ENCODE measurements at places on chromosomes 2 and 18. TPM values are rescaled to one million over a fixed set of nuclear protein-coding genes. Genes with fewer than 3 reads are reported as not detected.

DNA sequence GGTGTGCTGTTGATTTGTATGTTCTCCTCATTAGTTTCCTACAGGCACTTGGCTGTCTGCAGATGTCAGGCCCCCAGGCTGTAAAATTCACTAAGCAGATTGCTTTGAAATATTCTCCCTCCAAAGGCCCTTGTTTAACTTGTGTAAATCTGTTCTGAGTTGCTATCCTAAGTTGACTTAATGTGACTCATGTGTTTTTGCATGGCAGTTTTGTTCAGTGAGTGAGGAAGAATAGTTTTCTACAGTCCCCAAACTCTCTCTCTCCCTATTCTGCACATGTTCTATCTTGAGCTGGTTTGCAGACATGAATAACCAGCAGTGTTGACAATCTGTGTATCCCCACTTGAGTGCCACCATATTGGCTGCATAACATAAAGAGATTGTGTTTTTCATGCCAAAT is 1005.4 kb upstream of the DDX18 start:
- no peak overlapping the region for H3K4me3 ChIP-seq
- no peaks in the 10 kb centered on the region for H3K4me1 ChIP-seq
- no peaks in the 10 kb centered on the region for H3K27me3 ChIP-seq
- no peak overlapping the region for H3K27ac ChIP-seq
- no peak for DNase-seq

GRCh38 chr2:212227755-212228154 is 310.8 kb downstream of the ERBB4 start:
- no peak overlapping the region for H3K4me3 ChIP-seq
- H3K4me1 ChIP-seq = no peaks in the 10 kb centered on the region
- no peak overlapping the region for H3K27ac ChIP-seq
- peak; percentile 44 for DNase-seq
- H3K36me3 ChIP-seq = no peaks in the 10 kb centered on the region

GRCh38 chr2:42127425-42128424 is 41.4 kb upstream of the EML4 start:
- DNase-seq = no peak
- peaks cover 53% of the 10 kb centered on the region for H3K4me1 ChIP-seq

DNA sequence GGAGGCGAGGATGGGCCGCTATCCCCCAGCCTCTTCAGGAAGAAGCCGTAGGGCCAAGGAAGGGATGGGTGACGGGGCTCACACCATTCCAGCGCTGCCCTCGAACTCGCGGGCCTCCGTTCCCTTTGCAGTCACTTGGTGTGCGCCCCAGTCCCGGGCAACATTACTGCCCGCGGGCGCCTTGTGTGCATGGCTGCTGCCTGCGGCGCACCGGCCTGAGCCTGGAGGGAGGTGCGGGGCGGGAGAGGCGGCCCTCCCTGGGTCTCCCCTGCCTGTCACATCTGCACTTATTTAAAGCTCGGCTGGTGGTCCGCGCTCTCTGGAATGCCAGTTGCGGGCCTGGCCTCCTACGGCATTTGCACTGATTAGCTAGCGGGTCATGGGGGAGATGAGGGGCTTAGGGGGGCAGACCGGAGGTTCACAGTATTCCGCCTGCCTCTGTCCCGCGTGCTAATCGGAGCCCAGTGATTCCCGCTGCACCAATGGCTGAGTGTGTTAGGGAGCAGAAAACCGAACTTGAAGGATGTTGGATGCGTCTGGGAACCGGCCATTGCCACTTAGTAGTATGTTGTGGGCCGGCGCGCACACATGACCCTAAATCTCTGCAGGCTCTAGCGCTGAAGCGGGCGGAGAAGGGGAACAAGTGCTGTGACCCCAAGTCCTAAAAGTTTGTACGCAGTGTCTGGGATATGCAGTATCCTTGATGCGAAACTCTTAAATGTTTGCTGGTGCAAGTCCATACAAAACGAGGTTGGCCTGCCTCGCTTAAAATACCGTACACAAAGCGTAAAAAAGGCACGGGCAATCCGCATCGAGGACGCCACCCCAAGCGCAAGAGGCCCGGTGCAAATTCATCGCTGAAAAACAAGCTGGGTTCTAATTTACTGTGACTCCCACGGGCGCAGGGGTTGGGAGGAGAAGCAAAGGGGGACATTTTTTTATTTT is 161.2 kb upstream of the SIX2 start:
- no peaks in the 10 kb centered on the region for H3K36me3 ChIP-seq

DNA sequence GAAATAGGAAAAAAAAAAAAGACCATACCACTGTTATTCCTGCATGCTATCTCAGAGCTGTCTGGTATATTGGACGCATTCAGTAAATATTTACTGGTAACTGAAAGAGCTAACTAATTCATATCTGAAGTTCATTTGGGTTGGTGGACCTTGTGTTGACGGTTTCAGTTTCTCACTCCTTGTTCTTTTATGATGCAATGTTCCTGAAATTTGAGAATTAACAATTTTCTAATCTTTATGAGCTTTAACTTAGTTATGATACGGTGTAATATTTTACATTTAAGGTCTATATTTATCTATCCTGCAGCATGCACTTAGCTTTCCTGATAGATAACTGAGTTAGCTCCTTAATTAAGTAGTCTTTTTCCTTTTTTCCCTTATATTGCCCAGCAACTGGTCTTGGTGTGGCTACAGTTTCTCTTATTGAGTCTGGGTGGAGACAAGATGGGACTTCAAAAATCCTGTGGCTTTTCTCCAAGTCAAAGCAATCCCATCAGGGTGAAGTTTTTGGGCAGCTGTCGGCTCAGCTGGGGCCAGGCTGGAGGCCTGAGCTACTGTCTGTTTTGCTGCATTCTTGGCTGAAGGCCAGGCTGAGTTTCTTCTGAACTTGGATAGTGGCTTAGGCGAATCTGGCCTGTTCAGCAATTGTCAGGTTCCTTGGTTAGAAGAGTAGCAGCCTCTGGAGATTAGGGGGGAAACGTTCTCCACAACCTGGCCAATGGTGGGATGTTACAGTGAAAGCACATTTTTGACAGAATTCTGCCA is 78.4 kb upstream of the MEX3C start:
- H3K36me3 ChIP-seq = no peaks in the 10 kb centered on the region
- no peak overlapping the region for H3K27ac ChIP-seq
- no peaks in the 10 kb centered on the region for H3K27me3 ChIP-seq
- no peaks in the 10 kb centered on the region for H3K4me1 ChIP-seq
- H3K4me3 ChIP-seq = no peak overlapping the region

DNA sequence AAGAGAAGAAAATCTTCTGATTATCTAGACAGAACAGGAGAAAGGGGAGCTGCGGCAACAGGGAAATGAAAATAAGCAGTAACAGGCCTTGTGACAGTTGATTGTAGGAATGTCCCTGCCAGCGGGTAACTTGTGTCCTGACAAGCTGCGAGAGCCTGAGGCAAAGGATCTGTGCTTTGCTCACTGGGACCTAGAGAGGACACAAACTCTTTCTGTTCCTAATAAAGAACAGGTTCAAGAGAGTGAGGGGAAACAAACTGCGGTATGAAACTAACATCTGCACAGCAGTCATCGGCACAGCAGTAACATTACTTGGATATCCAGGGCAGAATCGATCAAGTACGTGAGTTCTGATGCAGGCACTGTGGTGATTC is 103.7 kb upstream of the THOC1 start:
- no peaks in the 10 kb centered on the region for H3K36me3 ChIP-seq
- H3K4me1 ChIP-seq = no peaks in the 10 kb centered on the region
- H3K4me3 ChIP-seq = no peak overlapping the region
- H3K27ac ChIP-seq = no peak overlapping the region
- no peak for DNase-seq
- H3K27me3 ChIP-seq = peaks cover 96% of the 10 kb centered on the region

GRCh38 chr2:30971231-30972025 is 164.2 kb upstream of the CAPN13 start:
- no peak overlapping the region for H3K27ac ChIP-seq
- no peak overlapping the region for H3K4me3 ChIP-seq
- H3K36me3 ChIP-seq = no peaks in the 10 kb centered on the region
- no peaks in the 10 kb centered on the region for H3K27me3 ChIP-seq
- H3K4me1 ChIP-seq = peaks cover 18% of the 10 kb centered on the region
- no peak for DNase-seq

- no peaks in the 10 kb centered on the region for H3K36me3 ChIP-seq
- DNase-seq = no peak
- no peak overlapping the region for H3K4me3 ChIP-seq
- no peaks in the 10 kb centered on the region for H3K4me1 ChIP-seq
- no peak overlapping the region for H3K27ac ChIP-seq
- H3K27me3 ChIP-seq = no peaks in the 10 kb centered on the region
Measured at GRCh38 chr2:181998891-181999654, 13.4 kb downstream of the PPP1R1C start.

DNA sequence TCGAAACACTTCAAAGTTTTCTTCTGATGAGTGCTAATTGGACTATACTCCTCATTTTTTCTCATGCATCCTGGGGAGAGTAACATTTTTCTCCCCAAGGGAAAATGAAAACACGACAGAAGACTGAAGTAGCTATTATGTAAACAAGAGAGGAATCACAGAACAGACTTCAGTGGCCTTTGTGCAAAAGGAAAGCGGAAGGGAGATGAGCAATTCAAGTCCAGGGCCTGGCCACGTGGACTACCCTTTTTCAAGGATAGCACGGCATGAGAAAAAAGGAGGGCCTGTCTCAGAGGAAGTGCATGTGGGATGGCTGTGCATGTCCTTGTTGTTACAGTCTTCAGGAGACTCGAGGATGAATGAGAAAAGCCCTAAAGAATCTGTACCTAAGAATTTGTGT is 43.8 kb upstream of the KCNE4 start:
- H3K27ac ChIP-seq = no peak overlapping the region
- no peak for DNase-seq
- no peaks in the 10 kb centered on the region for H3K4me1 ChIP-seq
- no peak overlapping the region for H3K4me3 ChIP-seq
- no peaks in the 10 kb centered on the region for H3K36me3 ChIP-seq
- H3K27me3 ChIP-seq = no peaks in the 10 kb centered on the region

DNA sequence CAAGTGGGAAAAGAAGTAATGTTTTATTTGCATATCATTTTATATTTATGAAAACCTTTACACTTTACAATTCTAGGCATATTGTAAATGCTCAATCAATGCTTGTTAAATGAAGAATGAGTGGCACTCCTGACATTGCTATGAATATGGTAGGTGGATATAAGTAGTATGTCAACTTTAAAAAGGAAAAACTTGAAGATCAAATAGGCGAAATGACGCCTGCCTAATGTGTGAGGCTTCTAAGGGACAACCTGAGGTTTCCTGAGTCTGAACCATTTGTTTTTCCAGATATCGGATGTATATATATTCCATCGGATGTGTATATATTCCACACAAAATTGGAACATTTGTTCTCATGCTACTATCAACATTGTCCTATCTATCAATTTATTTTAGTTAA is 1.4 kb downstream of the STAT4 start:
- 0 out of 2 replicates have a peak, but pooled peaks cover 4% of the 10 kb centered on the region for H3K4me1 ChIP-seq
- H3K27ac ChIP-seq = no peak overlapping the region

- no peak overlapping the region for H3K27ac ChIP-seq
- H3K36me3 ChIP-seq = no peaks in the 10 kb centered on the region
- DNase-seq = no peak
- H3K4me1 ChIP-seq = no peaks in the 10 kb centered on the region
- H3K4me3 ChIP-seq = no peak overlapping the region
Measured at GRCh38 chr2:2859164-2859563, 518.5 kb downstream of the EIPR1 start.

DNA sequence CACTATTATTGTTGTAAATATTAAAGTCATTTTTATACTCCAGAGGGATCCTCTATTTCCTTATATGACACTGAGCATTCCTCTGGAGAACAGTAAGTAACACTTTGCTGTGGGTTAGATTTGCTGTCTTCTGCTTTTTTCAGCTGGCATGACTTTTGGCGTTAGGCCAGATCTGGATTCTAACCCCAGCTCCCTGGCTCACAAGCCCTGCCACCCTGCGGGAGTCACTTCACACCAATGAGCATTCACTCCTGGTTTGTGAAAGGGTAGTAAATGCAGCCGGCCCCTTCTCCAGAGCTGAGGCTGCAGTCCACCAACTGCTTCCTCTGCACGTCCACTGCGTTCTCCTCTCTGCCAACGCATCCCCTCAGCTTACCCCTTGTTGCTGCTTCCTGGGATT is 373.8 kb upstream of the RAB6C start:
- H3K4me1 ChIP-seq = no peaks in the 10 kb centered on the region
- peaks cover 7% of the 10 kb centered on the region for H3K27me3 ChIP-seq
- DNase-seq = no peak
- no peak overlapping the region for H3K4me3 ChIP-seq
- H3K36me3 ChIP-seq = no peaks in the 10 kb centered on the region

DNA sequence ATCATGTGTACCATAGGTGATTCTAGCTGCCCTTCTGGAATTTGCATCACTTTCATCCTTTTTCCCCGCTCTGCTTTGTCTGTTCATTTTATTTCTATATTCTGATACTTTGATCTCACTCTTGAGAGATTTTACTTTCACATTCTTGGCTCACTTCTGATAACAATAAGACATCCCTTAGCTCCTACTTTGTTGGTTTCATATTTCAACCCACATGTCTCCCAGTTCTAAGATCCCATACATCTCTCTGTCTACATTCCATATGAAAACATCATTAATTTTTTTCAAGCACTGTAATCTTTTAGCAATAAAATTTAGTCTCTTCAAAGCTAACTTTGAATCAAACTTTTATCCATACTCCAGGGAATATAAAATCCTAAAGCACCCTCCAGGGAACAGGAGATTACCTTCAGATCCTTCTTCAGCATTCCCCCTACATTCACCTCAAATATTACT is 75.6 kb downstream of the COL3A1 start:
- H3K27me3 ChIP-seq = no peaks in the 10 kb centered on the region
- no peaks in the 10 kb centered on the region for H3K4me1 ChIP-seq
- no peaks in the 10 kb centered on the region for H3K36me3 ChIP-seq
- no peak for DNase-seq

GRCh38 chr2:186274936-186275575 is 211.0 kb upstream of the ZC3H15 start:
- H3K36me3 ChIP-seq = no peaks in the 10 kb centered on the region
- no peaks in the 10 kb centered on the region for H3K4me1 ChIP-seq
- no peak for DNase-seq
- no peak overlapping the region for H3K4me3 ChIP-seq
- H3K27ac ChIP-seq = no peak overlapping the region
- no peaks in the 10 kb centered on the region for H3K27me3 ChIP-seq

GRCh38 chr2:230671117-230671516 is 41.5 kb upstream of the CAB39 start:
- no peak overlapping the region for H3K4me3 ChIP-seq
- peak overlapping the region; percentile 21 for H3K27ac ChIP-seq
- peaks cover 46% of the 10 kb centered on the region for H3K4me1 ChIP-seq
- DNase-seq = peak; percentile 71
- H3K36me3 ChIP-seq = no peaks in the 10 kb centered on the region

- no peak overlapping the region for H3K4me3 ChIP-seq
- DNase-seq = no peak
- no peak overlapping the region for H3K27ac ChIP-seq
Measured at GRCh38 chr2:222261504-222261903, 37.3 kb downstream of the PAX3 start.

Gene STPG4
- total RNA-seq = 6.5 TPM

Gene SEC11C
- 15.8 TPM for total RNA-seq

Gene CMPK2
- total RNA-seq = not detected

All from PC-9 (cell line).